C1 segment of cervical spinal cord (tissue), 14 donors: ENCODE measurements at places on chromosomes 5 and 9.

DNA sequence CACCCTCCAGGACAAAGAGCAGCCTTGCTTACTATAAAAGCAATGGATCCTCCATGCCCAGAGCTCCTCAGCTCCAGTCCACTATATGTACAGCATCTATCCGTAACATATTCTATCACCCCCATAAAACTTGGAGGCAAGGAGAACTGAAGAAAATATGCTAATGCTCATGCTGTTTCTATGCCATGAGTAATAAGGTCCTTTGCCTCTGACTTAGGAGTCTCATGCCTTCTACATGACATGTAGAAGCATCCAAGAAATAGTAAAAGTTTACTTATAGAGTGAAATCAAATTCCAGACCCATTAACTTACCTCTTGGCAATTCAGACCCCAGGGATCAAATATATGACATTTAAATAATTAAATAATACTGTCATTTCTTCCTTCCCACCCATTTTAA lies 33.7 kb downstream of the SSBP2 start:
- DNase-seq: no peak

DNA sequence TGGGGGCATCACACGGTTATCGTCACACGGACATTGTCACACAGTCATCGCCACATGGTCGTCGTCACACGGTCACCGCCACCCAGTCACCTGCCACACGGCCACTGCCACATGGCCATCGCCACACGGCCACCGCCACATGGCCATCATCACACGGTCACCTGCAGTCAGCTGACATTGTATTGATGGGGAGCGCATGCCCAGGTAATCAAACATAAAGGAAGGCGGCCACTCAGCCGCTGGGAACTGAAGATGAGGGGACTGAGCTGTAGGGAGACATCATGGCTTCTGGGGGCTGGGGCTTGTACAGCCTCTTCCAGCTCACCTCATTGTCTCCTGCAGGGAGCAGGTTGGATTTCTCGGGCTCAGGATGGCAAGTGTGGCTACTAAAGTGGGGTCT lies 49.2 kb downstream of the MRPL36 start:
- no peak for DNase-seq

- DNase-seq: no peak
These were observed 35.2 kb downstream of the ANKRD33B start for GRCh38 chr5:10599113-10599512.

GRCh38 chr5:79798893-79799590 lies 109.4 kb downstream of the CMYA5 start:
- no peak for DNase-seq

GRCh38 chr5:104612005-104612404 lies 1049.4 kb upstream of the NUDT12 start:
- no peak for DNase-seq

- DNase-seq: no peak
These were observed 40.0 kb upstream of the FOXE1 start for GRCh38 chr9:97813072-97813471.

- DNase-seq: no peak
These were observed 271.9 kb downstream of the ARHGEF28 start for GRCh38 chr5:73897893-73898292.

- DNase-seq: no peak
These were observed 339.2 kb downstream of the ARL15 start for GRCh38 chr5:53971131-53971530.

- DNase-seq: no peak
These were observed 58.1 kb downstream of the PIP5K1B start for GRCh38 chr9:68763104-68763503.

DNA sequence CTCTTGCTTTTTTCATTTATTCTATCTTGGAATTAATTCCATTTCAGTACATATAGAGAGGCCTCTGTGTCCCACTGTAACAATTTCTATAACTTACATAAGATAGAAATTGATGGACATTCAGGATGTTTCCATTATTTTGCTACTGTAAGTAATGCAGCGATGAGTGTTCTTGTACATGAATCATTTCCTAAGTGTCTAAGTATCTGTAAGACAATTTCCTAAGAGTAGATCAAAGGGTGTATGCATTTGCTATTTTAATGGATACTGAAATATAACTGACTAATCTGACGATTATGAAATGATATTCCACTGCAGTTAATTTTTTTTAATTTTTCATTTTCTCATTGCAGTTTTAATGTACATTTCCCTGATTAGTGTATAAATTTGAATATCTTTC lies 23.0 kb upstream of the RBM22 start:
- no peak for DNase-seq

- DNase-seq: no peak
These were observed 337.8 kb downstream of the GADD45G start for GRCh38 chr9:89942643-89943042.

- DNase-seq: no peak
These were observed 736.3 kb downstream of the TAF11L14 start for GRCh38 chr5:18370531-18370930.

GRCh38 chr5:118616281-118616680 lies 372.1 kb downstream of the DTWD2 start:
- no peak for DNase-seq

- no peak for DNase-seq
These were observed 86.3 kb downstream of the S1PR3 start for GRCh38 chr9:89077519-89077918.
